ENCODE measurements at places on chromosomes 16 and 17.

DNA sequence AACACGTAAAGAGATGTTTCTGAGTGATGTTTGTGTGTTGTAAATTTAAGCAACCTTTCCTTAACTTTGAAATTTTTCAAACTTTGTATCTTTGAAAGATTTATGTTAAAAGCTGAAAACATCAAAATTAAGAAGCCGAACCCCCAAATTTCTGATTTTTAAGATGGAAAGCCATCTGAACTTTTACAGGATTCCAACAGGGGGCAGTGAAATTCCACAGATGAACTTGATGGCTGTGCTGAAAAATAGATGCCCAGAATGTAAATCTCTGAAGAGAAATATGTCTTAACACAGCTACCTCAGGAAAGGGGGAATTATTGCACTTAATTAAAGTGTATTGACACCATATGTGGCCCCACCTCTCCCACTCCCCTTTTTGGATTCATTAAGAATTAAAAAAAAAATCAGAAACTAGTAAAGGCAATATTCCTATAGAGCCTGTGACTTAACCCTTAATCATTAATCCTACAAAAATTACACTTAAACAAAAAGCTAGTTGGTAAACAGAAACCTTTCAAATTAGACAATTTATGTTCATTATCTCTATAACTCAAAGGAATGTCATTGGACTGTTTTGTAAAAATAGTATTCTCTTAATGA lies 597.9 kb downstream of the KCNJ2 start:
- no peak for DNase-seq

- DNase-seq: no peak
These were observed 23.0 kb downstream of the DNAH2 start for GRCh38 chr17:7740481-7741001.

- DNase-seq: no peak
These were observed 208.7 kb downstream of the PRKCA start for GRCh38 chr17:66511135-66511534.

- no peak for DNase-seq
These were observed 27.6 kb downstream of the PRKAR1A start for GRCh38 chr17:68539548-68540467.

DNA sequence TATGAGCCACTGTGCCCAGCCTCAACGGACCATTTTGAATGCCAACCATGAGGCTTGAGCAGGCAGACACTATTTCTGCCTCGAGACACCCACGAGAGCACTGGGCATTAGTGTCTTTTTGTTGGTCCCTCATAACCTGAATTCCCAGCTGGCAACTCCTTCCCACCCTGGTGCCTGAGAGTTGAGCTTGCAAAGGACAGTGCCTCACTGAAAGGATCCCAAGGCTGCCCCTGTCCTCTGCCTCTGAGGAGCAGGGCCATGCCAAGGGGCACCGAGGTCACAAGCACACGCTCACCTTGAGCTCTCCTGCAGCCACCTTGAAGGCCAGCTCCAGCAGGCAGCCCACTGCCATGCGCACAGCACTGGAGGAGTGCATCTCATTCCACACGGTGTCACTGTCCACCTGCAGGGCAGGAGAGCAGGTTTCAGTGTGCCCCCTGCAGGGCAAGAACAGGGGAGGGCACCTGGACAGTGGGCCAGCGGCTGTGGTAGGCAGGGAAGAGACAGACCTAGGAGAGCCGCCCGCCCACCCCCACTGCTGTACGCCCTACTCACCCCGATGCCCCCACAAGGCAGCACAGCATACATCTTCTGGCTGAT lies 12.8 kb downstream of the G6PC3 start:
- no peak for DNase-seq

DNA sequence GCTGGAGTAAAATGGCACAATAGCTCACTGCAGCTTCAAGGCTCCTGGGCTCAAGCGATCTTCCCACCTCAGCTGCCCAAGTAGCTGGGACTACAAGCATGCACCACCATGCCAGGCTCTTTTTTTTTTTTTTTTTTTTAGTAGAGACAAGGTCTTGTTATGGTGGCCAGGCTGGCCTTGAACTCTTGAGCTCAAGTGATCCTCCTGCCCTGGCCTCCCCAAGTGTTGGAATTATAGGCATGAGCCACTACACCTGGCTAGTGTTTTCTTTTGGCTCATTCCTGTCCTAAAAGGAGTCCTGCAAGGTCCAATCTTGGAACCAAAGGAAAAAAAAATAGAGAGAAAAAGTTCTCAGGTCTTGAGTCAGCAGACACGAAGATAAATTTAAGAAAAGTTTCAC lies 30.8 kb downstream of the PKD1L3 start:
- DNase-seq: no peak

- DNase-seq: no peak
These were observed 18.5 kb downstream of the SEC14L5 start for GRCh38 chr16:4976611-4977145.

DNA sequence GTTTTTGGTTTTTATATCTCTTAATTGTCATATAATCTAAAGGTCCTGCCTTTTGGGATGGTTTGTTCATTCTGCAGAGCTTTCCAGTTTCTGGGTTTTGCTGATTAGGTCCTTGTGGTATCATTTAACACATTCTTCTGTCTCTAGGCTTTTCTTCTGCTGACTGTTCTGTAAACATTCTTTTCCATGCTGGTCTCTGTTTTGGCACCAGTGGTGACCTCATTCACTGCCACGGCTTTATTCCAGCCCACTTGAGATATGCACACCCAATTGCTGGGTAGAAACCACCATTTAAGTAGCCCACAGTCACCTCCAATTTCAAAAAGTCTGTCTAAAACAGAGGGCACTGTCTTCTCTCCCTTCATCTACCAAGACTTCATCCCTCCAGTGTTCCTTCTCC lies 31.1 kb upstream of the COX10 start:
- DNase-seq: no peak

Data from substantia nigra (tissue), 51 donors.